ENCODE measurements at places on chromosomes 7 and 10.

GRCh38 chr10:124592101-124592500 is 130.5 kb downstream of the LHPP start:
- no peak for DNase-seq

DNA sequence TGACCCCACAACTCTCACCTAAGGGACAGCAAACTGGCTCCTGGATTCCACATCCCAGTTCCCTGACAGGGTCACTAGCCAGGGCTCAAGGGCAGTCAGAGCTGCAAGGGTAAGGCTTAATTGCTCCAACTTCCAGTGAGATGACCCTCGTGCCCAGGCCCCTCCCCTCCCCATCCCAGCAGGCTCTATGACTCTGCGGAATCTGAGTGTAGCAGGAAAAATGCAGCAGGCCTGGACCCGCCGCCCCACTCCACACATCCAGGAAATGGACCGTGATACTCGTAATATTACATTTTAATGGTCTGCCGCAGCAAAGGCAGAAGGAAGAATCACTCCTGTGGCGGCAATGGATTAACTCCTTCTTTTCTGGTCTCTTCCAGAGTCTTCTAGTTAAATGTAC is 91.7 kb upstream of the CHST15 start:
- no peak for DNase-seq

GRCh38 chr10:11608159-11609013 is 3.1 kb downstream of the USP6NL start:
- DNase-seq: no peak

GRCh38 chr10:78038105-78038504 is 4.4 kb downstream of the RPS24 start:
- no peak for DNase-seq

- no peak for DNase-seq
These were observed 76.2 kb upstream of the PPP2R2D start for GRCh38 chr10:131824371-131825149.

DNA sequence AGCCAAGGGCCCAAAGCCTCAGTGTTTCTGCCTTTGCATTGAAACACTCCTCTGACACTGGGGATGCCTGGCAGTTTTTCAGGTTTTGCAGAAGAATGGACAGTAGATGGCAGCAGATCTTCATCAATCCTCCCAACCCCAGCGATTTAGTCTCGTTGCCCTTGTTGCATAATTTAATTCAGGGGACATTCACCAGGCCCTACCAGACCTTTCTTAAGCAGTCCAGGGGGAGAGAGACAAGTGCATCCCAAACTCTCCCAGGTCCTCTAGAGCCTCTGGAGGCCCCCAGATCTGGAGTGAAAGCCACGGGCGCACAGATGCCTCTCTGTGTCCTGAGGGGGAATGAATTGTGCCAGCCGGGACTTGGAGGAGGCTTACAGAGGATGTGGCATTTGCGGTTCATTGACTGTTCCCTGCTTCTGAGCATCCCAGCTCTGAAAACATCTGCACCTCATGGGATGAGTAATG is 29.6 kb downstream of the MINDY4 start:
- peak; percentile 79 for DNase-seq

GRCh38 chr10:64762861-64763260 is 1241.7 kb downstream of the REEP3 start:
- no peak for DNase-seq

DNA sequence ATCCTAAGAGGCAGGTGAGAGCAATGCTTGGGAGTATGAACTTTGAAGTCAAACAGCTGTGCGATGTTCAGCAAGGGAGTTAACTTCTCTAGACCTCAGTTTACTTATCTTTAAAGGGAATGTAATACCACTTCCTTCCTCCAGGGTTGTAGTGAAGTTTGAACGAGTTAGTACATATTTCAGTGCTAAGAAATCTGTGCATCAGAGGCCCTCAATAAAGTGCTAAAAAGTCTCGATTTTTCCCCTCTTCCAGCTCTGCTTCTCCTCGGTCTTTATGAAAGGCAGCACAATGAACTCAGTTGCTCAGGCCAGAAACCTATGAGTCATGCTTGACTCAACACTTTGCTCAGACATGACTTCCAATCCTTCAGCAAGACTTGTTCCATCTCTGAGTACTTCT is 418.9 kb downstream of the MDFIC start:
- DNase-seq: no peak

DNA sequence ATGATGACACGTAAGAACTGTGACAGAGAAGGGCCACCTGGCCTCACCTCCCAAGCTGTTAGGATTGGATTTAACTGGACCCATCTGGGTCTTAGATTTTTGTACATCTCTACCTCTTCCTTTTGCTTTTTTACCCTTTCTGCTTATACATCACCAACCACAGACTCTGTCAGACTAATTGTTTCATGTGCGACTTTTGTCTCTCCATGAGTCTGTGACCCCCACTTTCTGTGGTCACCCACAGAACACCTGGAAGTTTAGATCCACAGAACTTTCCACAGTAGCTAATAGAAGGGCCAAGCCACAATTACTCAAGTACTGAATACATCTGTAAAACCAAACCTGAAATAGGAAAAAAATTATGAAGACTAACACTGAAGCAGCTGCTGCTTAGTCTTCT is 23.1 kb downstream of the SEC31B start:
- no peak for DNase-seq

DNA sequence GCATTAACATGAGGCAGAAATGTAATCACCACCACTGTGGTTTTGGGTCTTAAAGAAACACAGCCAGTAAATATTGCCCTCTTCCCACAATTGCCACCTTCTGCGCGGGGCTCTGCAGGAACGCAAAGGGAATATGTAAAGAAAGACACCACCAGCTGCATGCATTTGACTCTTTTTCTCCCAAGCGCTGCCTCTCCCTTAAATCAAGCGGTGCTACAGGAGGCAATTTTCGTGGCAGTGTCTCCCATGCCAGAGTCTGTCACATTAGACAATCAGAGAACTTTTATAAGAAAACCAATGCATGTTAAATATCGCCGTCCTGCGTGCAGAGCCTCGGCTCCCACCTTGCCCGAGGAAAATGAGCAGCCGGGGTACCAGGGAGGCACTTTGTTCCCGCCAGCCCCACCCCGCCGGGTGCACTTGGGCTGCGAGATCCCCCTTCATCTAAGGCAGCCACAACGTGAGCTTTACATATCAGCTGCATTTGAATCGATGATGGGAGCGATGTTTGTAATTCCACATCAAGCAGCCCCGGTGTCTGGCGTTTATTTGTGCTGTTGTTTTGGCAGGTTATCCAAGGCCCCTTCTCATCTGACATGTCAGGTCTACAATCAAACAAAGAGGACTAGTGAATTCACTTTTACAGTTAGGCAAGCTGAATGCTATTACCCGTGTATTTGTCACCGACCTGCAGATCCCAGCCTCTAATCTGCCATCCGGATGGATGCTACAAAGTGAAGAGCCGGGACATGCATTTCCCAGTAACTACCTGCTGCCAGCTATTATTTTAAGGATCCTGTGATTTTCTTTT is 72.3 kb upstream of the MGMT start:
- no peak for DNase-seq

DNA sequence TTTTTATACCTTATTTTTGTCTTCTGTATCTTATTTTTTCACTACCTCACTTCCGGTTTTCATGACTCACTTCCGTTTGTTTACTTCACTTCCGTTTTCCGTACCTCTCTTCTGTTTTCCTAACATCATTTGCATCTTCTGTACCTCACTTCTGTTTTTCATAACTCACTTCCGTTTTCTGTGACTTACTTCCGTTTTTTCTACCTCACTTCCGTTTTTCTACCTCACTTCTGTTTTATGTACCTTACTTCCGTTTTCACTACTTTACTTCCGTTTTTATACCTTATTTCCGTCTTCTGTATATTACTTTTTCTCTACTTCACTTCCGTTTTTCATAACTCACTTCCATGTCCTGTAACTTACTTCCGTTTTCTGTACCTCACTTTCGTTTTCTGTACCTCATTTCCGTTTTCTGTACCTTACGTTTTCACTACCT is 492.5 kb upstream of the AKR1E2 start:
- DNase-seq: no peak

DNA sequence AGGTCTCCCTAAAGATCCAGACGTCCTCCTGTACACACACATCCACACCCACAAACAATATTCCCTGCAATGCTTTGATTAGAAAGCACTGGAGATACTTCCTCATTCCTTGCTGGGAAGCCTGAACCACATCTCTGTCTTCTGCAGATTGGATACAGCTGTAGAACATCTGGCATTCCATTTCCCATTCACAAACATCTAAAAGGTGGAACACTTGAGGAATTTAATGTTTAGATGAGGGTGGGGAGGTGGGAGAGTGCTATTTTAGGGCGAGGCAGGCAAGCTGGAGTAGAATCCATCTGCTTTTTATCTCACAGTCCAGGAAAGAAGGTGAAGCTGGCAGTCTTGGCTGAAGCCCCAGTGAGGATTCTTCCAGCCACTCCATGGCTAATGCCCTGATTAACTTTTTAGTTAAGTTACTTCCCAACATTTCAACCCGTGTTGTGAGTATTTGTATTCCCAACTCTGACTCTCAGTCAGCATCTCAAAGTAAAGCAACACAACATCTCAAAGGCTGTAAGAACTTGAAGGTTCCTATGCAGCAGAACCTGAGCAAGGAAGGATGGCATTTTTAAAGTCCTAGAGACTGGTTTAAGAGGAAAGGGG is 46.1 kb downstream of the CYTH3 start:
- DNase-seq: no peak

- no peak for DNase-seq
These were observed 69.5 kb upstream of the RSBN1L start for GRCh38 chr7:77626586-77627308.

GRCh38 chr7:92955081-92955480 is 118.7 kb upstream of the CDK6 start:
- DNase-seq: no peak

DNA sequence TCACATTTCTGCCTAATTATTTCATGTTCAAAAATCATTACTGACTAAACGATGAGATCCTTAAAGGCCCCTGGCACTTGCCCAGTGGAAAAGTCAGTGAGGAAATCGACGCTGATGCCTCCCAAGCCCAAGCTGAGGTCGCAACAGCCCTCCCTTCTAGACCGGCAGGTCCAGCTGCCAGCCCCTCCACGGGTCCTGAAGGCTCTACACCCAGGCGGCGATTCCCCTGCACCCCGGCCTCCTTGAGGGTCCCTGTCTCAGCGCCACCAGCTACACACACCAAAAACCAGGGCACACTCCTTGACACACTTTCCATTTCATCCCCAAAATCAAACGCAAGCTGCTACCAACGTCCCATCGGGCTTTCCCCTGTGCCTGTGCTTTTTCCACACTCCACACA is 200.1 kb upstream of the RNF32 start:
- no peak for DNase-seq

GRCh38 chr10:84177541-84178141 is 4.0 kb downstream of the GPR15LG start:
- DNase-seq: no peak

- DNase-seq: no peak
These were observed 329 bp downstream of the NOLC1 start for GRCh38 chr10:102152545-102152890.

DNA sequence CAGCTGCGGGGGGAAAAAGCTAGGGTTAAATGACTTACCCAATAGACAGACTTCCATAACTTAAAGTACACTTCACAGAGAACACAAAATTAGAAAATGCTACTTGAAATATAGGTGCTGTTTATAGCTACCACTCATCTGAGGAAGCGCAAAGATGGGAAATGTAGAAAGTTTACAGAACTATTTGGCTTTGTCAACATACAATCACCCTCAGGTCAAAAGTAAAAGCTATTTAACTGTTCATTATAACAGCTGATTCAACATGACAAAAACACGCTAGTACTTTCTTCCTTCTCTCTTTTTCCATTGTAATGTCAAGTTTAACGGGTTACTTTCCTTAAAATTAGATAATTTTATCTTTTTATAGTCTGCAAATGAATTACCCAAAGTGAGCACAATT is 51.2 kb downstream of the PUS7 start:
- DNase-seq: no peak

DNA sequence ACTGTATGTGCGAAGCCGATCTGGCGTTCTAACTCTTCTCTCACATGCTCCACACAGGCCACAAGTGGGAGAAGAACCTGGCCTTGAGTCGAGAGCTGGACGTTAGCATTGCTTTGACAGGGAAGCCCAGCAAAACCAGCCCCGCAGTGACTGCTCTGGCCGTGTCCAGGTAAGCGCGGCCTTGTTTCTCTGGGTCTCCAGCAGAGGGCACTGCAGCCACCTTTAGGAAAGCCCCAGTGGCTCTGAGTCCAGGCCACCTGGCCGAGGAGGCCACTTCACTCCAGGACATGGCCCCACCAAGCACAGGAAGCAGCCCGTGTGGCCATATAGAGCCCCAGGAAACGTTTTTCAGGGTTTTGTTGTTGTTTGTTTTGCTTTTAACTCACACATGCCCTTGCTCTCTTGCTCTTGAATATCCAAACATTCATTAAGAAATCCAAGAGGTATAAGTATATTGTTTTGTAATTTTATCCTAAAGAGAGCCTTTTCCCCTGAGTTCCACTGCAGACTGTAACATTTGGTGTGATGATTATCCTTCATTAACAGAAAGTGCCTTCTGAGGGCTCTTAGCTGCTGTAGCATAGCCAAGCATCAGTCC is 41.8 kb upstream of the LRRC18 start:
- no peak for DNase-seq

GRCh38 chr7:130896898-130897514 is 163.0 kb upstream of the KLF14 start:
- DNase-seq: peak; percentile 67

GRCh38 chr10:32684291-32684690 is 238.4 kb downstream of the CCDC7 start:
- no peak for DNase-seq

DNA sequence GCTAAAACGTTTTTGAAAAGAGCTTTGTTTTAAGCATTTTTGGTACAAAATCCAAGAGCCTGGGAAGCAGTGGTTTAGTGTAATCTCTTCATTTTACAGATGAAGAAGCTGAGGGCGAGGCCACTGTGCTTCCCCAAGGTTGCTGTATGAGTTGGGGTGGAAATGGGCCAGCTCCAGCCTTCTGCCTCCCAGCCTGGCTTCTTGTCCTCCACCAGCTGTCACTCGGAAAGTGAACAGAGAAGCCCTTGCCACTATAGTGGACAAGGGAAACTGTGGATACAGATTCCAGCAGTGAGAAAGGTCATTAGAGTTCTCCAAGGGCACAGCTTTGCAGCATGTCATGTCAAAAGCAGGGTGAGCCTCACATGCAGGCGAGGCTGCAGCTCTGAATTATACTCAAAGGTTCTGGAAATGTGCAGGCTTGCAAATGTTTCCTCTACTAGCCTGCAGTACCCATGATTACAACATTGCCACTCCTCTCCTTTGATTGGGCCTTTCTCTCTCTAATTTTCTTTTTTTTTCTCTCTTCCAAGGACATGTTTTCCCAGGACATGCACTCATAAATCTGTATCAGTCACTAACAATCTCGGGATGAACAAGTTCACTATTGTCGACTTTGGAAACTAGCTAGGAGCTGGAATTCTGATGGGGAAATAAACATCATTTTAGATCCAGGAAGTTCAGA is 33.0 kb downstream of the BAMBI start:
- no peak for DNase-seq

GRCh38 chr7:98254951-98255610 is 3.0 kb upstream of the TECPR1 start:
- no peak for DNase-seq

GRCh38 chr7:101241015-101241363 is 3.4 kb upstream of the CLDN15 start:
- DNase-seq: no peak

Measured in NCI-H1694 treated with DMSO at 0.1 percent for 48 hours (cell line).